ENCODE measurements at places on chromosomes 13 and 19. TPM values are rescaled to one million over a fixed set of nuclear protein-coding genes. Genes with fewer than 3 reads are reported as not detected.

ANO8 gene
- total RNA-seq, result 15.9 TPM

DNA sequence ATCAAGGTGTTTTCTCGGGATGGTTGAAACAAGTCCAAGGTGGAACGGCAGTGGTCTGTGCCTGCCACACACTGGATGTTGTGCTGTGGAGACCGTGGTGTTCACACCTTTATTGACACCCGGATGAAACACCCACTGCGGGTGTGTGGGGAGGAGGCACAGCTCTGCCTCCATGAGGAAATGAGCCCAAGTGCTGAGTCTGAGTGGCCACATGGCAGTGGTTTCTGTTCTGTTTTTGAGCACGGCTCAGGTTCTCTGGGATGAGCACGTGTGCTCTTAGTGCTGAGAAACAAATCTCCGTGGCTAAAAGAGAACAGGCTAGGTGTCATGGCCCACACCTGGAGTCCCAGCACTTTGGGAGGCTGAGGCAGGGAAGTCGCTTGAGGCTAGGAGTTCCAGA is 29.5 kb downstream of the UPF1 start:
- no peak for DNase-seq
- H3K36me3 ChIP-seq, result no peaks in the 10 kb centered on the region
- no peaks in the 10 kb centered on the region for H3K27me3 ChIP-seq
- no peak overlapping the region for H3K4me3 ChIP-seq
- no peak overlapping the region for H3K27ac ChIP-seq
- H3K4me1 ChIP-seq, result peaks cover 2% of the 10 kb centered on the region

- H3K27ac ChIP-seq, result no peak overlapping the region
- peaks cover 57% of the 10 kb centered on the region for H3K27me3 ChIP-seq
- peaks cover 10% of the 10 kb centered on the region for H3K36me3 ChIP-seq
These were observed 11.1 kb downstream of the GJA3 start for GRCh38 chr13:20149762-20150161.

- no peaks in the 10 kb centered on the region for H3K4me1 ChIP-seq
- DNase-seq, result no peak
- H3K27me3 ChIP-seq, result peaks cover 5% of the 10 kb centered on the region
- H3K36me3 ChIP-seq, result no peaks in the 10 kb centered on the region
- H3K27ac ChIP-seq, result no peak overlapping the region
These were observed 5.0 kb downstream of the PRSS57 start for GRCh38 chr19:690203-690602.

LRP3 gene
- total RNA-seq, result 0.52 TPM

DNA sequence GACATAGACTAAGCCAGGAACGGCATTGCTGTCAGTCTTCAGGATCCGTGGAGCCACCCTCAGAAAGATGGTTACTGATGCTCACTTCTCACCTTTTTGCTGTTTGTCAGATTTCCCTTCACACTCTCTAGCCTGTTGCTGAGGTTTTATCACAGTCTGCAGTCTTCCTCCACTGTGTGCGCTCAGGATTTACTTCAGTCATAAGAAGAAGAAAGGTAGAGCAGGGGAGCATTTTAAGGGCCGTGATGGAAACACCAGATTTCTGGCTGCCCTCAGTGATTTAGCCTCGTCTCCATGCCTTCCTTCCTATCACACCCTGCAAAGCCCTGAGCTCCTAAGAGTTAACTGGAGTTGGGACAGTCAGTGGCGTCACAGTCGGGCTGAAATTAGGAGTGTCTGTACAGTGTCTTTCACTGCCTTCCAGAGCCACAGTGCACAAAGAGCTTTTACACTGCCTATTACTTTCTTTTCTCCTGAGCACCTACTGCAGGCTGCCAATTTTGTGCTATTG is 60.0 kb upstream of the GPR183 start:
- H3K36me3 ChIP-seq, result peaks cover 16% of the 10 kb centered on the region
- H3K27me3 ChIP-seq, result no peaks in the 10 kb centered on the region
- no peak for DNase-seq
- H3K27ac ChIP-seq, result peak overlapping the region; percentile 100
- H3K4me1 ChIP-seq, result peaks cover 63% of the 10 kb centered on the region
- H3K4me3 ChIP-seq, result peak overlapping the region; percentile 91

- H3K4me1 ChIP-seq, result peaks cover 15% of the 10 kb centered on the region
- peaks cover 47% of the 10 kb centered on the region for H3K27me3 ChIP-seq
- peaks cover 10% of the 10 kb centered on the region for H3K36me3 ChIP-seq
- peak within 1 kb of the TSS; percentile 80 for H3K4me3 ChIP-seq
- H3K27ac ChIP-seq, result no peak within 1 kb of the TSS
These were observed at the start of gene SELENOV for GRCh38 chr19:39514840-39515550. SELENOV (plus strand) TSS chr19:39515139; CDS start chr19:39515213, 74 bp downstream.

DNA sequence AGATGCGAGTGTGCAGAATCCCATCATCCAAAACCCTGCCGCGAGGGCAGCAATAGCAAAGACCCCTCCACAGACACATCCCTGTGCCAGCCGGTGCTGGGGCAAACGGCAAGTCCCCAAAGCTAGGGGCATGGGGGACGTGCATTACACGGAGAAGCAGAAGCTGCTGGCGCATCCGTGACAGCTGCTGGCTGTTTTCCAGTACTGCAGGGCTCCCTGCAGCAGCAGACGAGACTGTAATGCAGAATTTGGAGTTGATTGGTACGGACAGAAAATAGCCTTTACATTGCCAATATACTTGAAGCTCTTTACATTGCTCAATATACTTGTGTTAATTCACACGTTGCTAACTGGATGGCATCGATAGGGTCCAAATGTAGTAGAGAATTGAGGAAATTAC is 77.2 kb upstream of the TMTC4 start:
- H3K27ac ChIP-seq, result no peak overlapping the region
- DNase-seq, result no peak
- no peaks in the 10 kb centered on the region for H3K36me3 ChIP-seq
- no peaks in the 10 kb centered on the region for H3K4me1 ChIP-seq
- H3K27me3 ChIP-seq, result peaks cover 44% of the 10 kb centered on the region

GRCh38 chr13:109276261-109276660 is 510.1 kb downstream of the IRS2 start:
- H3K27ac ChIP-seq, result no peak overlapping the region
- DNase-seq, result no peak
- H3K4me1 ChIP-seq, result no peaks in the 10 kb centered on the region
- no peak overlapping the region for H3K4me3 ChIP-seq

DNA sequence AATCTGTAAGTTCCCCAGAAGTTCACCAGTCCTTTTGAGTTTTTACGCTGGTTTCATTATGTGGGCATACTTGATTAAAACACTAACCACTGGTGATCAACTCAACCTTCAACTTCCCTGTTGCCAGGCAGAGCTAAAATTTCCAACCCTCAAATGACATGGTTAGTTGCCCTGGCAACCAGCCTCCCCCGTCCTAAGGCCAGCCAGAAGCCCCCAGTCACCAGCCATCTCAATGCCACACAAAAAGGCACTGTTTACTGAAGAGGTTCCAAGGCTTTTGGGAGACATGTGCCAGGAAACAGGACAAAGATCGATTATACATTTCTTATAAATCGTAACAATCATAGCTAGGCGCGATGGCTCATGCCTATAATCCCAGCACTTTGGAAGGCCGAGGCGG is 1.6 kb downstream of the ZNF649 start:
- no peak overlapping the region for H3K27ac ChIP-seq
- H3K27me3 ChIP-seq, result peaks cover 6% of the 10 kb centered on the region
- peaks cover 3% of the 10 kb centered on the region for H3K4me1 ChIP-seq
- H3K36me3 ChIP-seq, result peaks cover 6% of the 10 kb centered on the region
- peak overlapping the region; percentile 5 for H3K4me3 ChIP-seq
- DNase-seq, result no peak

Measured in T-helper 17 cell (primary cell).